ENCODE measurements at places on chromosomes 7 and 10.

DNA sequence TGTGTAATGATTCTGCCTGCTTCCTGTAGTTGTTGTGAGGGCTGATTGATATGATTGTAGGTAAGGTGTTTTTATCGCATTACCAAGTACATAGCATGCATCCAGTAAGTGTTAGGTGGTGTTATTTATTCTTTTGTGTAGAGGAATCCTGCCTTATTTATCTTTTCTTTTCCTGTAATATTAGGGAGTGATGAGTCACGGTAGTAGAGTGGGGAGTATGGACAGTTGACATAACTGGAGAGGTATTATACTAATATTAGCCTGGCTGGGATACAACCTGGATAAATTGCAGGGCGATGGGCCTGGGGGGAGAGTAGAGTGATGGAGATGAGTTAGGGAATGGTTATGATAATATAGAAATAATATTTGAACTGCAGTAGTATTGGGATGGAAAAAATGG, 9.8 kb downstream of the SDK1 start:
- no peak for DNase-seq

DNA sequence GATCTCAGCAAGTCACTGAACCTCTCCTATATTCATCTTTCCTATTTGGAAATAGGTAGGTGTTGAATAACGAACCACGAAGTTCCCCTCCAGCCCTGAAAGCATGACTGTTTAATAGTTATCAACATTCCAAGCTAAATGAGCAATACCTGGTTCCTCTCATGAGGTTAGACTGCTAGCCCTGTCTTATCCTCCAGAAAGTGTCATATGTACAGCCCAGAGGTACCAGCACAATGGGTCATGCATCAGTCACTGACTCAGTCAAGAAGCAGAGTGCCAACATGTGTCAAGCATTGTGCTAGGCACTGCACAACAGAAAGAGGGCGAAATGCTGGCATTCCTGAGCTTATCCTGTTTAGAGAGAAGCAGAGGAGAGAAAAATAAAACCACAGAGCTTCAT, 70.0 kb downstream of the AMPH start:
- peak; percentile 34 for DNase-seq

GRCh38 chr10:74121368-74121767, 29.3 kb downstream of the AP3M1 start:
- no peak for DNase-seq

- no peak for DNase-seq
These were observed 103.0 kb upstream of the CARD11 start for GRCh38 chr7:3146571-3147226.

- no peak for DNase-seq
These were observed 22.2 kb downstream of the YAE1 start for GRCh38 chr7:39588416-39588815.

DNA sequence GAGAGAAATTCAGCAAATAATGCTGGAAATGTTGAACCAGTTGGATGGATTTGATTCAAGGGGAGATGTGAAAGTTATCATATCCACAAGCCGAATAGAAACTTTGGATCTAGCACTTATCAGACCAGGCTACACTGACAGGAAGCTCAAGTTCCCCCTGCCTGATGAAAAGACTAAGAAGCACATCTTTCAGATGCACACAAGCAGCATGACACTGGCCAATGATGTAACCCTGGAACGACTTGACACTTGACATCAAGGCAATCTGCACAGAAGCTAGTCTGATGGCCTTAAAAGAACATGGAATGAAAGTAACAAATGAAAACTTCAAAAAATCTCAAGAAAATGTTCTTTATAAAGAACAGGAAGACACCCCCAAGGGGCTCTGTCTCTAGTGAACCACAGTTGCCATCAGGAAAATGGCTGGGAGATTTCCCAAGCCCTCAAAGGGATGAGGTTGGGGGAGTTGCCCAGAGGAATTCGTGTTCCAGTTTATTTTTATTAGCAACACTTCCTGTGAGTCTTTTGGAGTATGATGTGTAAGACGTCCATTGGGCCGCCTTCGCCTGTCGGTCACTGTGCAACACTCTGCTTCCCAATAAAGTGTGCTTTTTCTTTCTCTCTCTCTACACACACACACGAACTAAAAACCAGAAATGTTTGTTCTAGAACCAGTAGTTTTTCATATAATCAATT, 200.0 kb downstream of the HIBADH start:
- no peak for DNase-seq

- DNase-seq, result no peak
These were observed 2.0 kb upstream of the LRRC4 start for GRCh38 chr7:128033246-128033645.

DNA sequence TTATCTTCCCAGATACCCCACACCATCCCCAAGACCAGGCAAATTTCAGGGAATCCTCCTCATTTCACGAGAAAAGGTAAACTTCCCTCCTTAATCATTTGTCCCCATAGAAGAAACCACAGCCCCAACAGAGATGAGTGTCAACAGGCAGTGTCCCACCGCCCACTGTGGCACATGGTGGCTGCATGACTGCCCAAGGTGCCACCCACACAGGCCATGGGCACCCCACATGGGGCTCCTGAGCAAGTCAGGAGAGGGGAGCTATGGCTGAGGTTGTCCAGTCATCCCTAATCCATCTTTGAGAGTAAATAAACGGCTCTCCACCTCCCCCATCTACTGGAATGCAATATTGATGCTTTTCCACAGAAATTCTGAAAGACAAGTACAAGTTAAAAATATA, 44.1 kb downstream of the ANTXRL start:
- DNase-seq, result no peak

GRCh38 chr10:71278691-71279588, 40.1 kb upstream of the SLC29A3 start:
- DNase-seq, result no peak

- no peak for DNase-seq
These were observed 254.4 kb upstream of the KLF14 start for GRCh38 chr7:130988443-130988842.

GRCh38 chr7:124718032-124718766, 47.4 kb downstream of the GPR37 start:
- DNase-seq, result no peak

DNA sequence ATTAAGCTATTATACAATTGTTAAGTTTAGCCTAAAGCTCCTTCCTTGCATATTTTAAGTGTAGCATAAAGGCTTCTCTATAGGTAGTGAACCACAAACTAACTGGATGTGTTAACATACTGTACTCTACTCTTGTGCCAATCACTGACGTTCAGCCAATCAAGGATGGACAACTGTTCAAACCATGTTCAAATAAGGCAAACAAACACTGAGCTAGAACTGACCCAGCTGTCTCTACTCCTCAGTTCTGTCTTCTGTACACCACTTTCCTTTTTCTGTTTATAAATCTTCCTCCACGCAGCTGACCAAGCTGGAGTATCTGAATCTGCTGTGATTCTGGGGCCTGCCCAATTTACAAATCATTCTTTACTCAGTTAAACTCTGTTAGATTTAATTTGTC, 188.7 kb upstream of the MBL2 start:
- no peak for DNase-seq

DNA sequence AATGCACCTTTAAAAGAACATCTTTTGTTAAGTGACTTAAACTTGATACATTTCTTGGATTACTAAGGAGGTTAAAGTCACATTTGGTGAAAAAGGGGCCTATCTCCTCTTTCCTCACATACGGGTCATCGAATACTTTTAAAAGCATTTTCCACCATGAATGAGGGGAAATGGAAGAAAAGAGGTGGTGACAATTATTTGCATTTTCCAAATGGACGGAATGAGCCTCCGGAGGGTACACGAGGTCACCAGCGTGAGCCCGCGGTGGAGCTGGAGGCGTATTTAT, 1.0 kb upstream of the BMPR1A start:
- no peak for DNase-seq
